C1 segment of cervical spinal cord (tissue), 14 donors: ENCODE measurements at places on chromosomes 3 and 15.

GRCh38 chr3:41317718-41318117 is 118.4 kb downstream of the CTNNB1 start:
- no peak for DNase-seq

GRCh38 chr15:95394186-95395067 is 936.1 kb upstream of the NR2F2 start:
- no peak for DNase-seq

DNA sequence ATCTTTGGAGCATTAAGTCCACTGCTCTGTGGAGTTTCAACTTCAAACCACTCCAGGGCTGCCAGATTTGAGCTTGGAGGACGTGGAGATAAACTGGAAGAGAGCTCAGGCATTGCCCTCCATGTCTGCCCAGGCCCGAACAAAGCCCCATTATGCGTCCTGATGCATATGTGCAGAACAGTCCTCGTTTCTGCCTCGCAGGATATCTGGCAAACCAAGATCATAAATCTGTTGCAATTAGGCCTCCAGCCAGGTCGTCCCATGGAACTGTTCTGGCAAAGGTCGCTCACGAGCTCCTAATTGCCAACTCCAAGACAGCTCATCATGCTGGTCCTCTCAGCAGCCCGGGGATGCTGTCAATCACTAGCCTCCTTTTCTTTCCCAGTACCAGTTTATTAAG is 91.2 kb downstream of the SEMA5B start:
- DNase-seq = no peak

GRCh38 chr15:63506537-63507035 is 2.2 kb downstream of the USP3 start:
- no peak for DNase-seq

DNA sequence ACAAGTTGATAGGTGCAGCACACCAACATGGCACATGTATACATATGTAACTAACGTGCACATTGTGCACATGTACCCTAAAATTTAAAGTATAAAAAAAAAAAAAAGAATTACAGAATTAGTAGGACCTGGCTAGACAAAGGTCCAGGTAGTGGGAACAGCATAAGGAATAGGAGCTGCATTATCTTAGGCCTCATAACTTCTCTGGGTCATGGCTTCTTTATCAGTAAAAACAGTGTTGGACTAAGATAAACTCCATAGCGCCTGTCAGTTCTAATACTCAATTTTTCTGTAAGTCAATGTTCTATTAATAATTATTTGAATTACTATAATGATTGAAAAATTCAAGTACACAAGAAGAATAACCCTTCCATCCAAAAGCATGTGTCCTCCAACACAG is 98.3 kb downstream of the HERC1 start:
- DNase-seq = no peak

- no peak for DNase-seq
Observed at GRCh38 chr15:63322541-63322940, 45.1 kb downstream of the APH1B start.

DNA sequence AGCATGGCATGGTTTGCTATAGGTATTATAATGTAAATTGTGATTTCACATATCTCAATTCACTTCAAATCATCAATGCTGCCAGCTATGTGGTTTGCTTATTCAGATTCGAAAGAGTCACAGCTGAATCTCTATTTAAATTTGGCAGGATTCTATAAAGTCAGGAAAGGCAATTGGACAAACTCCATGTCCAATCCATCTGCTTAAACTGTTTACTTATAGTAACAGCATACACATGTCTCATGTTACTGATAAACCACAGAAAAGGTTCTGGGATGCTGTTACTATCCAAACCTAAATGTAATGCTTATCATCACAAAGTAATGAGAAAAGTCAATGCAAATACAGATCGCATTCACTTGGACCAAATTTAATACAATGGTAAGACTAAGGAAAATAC is 229.7 kb downstream of the ISL2 start:
- DNase-seq = no peak

- no peak for DNase-seq
Observed at GRCh38 chr3:169165196-169166158, 498.0 kb downstream of the MECOM start.
